Stimulated activated CD8-positive, alpha-beta memory T cell treated with anti-CD3 and anti-CD28 coated beads, Interleukin-7, amount 100 ng/mL, for 4 hours (primary cell): ENCODE measurements at places on chromosomes 6 and 20.

DNA sequence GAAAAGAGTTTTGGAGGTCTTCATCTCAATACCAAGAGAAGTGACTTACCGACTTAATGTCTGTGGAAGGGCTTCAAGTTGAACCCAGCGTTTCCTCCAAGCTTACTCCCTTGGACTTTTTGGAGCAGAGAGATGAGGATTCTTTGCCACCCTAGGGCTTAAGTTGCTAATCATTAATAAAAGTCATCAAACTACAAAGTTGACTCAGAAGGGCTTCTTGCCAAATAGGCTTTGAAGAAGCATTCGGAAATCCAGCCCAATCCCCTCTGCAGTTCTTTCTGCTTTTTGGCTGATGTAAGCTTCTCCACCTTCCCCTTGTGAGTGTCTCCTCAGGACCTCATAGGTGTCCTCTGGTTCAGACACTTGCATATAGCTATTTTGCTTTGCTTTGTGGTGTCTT is at the start of gene SLC17A3:
Gene SLC17A3, minus strand, starts transcription at position 126 of the 400 bp plus-strand sequence. CDS start 5,856 bp downstream, outside the sequence.
- DNase-seq = no peak

DNA sequence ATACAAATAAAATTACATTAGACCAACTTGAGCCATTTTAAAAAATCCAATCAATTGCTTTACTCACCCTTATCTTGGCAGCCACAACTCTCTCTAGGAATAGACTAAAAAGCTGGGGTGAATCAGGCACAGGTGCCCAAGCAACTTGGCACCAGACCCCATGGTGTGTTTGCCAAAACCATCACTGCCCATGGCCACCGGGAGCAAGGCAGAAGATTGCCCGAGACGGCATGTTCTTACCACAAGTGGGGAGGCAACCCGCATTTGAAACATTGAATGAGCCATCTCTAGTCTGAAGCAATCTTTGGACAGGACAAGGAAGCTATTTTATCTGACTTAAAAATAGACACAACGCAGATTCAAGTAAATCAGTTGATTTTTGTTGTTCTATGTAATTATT is 69.0 kb downstream of the SMLR1 start:
- no peak for DNase-seq

DNA sequence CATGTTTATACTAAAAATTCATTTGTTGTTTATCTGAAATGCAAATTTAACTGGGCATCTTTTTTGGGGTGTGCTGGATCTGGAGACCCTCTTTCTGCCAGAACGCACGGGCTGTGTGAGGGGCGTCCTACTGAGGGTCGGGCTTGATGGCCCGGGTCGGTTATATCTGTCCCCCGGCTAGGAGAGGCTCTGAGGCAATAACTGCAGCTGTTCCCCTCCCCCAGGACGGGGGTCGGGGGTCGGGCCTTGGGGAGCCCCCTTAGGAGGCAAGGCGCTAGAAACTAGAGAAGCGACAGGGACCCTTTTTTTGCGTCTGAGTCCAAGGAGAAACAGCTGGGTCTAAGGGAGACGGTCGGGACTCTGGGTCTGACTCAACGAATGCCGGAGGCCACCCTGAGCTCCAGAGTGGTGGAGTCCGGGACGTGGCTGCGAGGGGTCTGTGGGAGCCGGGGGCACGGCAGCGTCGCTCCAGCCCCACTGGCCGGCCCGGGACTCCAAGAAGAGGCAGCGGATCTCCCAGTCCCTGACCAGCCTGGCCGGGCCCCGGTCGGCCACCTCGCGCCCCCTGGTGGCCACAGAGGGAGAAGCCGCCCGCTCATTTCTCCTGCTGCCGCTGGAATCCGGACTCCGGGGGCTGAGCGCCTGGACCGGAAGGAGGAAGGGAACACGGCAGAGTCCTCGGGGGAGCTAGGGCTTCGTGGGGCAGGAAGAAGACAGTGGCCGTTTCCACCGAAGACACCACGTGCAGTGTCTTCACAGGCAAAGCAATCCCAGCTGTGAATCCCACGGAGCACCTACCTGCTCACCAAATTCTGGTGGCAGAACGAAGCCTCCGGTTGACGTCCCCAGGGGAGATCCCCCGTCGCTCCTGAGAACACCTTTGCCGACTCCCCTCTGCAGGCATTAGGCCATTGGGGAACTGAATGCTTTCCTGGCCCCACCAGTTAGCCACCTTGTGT is 24.0 kb upstream of the SCML4 start:
- peak; percentile 62 for DNase-seq

- DNase-seq = no peak
These were observed 329.8 kb upstream of the SOX4 start for GRCh38 chr6:21263531-21264287.

GRCh38 chr6:41642090-41642959 is 4.1 kb downstream of the MDFI start:
- DNase-seq = no peak

GRCh38 chr6:37506479-37506878 is 6.8 kb upstream of the CCDC167 start:
- DNase-seq = no peak

DNA sequence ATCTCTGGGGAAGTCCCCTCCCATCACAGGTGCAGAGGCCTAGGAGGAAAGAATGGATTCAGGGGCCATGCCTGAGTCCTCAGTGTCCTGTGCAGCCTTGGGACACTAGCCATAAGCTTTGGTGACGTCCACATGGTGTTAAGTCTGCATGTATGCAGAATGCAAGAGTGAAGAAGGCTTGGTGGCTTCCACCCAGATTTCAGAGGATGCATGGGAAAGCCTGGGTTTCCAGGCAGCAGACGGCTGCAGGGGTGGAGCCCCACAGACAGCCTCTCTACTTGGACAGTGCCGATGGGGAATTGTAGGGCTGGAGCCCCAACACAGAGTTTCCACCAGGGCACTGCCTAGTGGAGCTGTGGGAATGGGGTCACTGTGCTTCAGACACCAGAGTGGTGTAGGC is 117.1 kb upstream of the NRN1 start:
- DNase-seq = no peak

DNA sequence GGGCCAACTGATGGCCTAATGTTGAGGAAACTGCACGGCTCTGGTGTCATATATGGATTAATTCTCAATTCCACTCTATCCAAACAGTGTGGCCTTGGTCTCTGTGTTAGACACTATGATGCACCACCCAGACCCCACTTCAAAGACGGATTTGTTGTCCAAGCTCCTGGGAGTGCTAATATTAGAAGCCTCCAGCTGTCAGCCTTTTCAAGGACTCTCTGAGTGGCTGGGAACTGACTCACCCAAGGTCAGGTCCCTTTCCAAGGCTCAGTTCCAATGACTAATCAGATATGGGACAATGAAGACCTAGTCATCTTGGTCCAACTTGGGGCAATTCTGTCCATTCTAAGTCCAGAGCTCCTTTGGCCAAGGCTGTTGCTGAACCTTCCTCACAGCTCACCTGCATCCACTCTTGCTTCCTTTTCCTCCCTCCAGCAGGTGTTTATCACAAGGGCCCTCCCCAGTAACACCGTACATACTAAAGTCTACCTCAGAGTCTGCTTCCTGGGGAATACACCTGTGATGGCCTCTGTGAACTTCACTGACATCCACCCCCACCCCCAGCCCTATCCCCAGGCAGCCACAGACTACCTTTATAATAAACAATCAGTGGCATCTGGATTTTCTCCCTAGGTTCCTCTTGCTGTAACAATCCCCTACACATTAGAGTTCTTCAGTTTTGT is 7.2 kb upstream of the IL20RA start:
- DNase-seq = no peak

DNA sequence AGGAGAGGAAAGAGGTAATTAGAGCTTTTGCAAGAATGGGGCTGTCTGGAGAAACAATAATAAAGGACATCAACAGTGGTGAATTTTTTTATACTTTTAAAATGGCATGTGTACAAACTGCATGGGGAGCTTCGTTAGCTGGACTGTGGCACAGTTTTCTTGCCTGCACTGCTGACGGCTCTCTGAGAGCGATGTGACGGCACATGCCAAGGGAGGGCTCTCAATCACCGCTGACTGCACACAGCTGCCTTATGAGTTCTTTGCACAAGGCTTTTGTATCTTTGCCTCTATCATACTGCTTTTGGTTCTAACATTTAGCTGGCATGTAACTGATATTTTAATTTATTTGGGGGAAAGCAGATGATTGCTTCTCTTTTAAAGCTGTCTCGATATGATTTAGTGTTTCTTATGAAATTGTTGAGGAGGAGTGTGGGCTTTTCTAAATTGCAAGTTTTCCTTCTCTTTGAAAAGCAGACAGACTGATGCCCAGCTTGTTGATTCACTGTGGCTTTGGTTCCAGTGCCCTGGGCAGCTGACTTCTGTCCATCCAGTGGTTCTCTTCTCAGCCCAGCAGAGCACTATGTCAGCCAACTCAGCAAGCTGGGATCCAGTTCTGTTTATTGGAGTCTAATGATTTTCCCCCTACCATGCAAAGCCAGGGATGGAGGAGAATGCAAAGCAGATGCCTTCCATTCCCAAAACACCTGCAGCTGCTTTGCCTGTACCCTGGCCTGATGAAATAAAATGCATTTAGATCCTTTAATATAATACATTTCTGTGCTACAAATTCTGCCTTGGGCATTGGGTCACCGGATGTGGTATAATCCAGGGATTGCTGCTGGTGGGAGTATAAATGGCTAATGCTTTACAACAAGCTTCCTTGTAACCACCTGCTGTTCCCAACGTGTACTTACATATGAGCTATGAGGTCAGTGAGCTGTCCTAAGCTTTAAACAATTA is 323.9 kb downstream of the ZFAND3 start:
- DNase-seq = no peak

DNA sequence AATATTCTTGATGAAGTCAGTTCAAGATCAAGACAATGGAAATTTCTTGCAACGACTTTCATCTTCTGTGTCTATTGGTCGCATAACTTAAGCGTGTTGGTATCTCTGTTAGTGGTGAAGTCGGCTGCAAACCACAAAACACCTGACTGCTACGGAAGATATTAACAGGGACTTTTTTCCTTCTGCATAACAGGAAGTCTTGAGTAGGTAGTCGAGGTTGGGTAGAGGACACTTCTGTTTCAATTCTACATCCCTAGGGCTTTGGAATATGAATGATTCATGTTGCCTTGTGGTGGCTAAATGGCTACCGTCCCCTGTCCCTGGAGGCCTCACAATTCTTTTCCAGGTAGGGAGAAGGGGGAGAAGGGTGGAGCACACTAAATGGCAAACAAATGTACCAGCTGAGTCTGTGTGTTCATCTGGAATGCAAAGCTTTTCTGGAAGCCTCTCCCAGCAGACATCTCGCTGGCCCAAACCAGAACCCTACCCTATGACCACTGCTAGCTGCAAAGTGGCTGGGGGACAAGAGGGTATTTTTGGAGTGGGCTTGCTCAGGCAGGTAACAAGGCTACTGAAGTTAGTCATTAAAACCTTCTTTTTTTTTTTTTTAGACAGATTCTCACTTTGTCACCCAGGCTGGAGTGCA is 34.6 kb upstream of the NKX2-2 start:
- DNase-seq = peak; percentile 21

GRCh38 chr6:7821426-7821825 is 89.2 kb downstream of the TXNDC5 start:
- DNase-seq = no peak

- no peak for DNase-seq
These were observed 4.8 kb upstream of the BCAS4 start for GRCh38 chr20:50789968-50790650.

DNA sequence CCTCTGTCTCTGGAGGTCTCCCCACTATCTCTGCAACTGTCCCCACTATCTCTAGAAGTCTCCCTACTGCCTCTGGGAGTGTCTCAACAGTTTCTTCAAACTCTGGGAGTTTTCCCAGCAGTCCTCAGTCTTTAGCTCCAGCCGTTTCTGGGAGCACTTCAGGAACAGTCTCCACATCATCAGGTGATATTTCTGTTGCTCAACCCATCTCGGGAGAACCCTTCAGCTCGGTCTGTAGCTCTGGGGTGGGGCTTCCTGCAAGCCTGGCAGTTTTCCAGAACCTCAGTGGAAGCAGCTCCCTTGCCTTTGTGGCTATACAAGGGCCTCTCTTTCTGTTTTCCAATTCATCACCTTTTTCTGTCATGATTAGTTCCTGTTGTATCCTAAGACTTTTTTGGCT is 3.0 kb upstream of the SFTA2 start:
- DNase-seq = no peak

GRCh38 chr20:16939051-16939450 is 190.9 kb downstream of the OTOR start:
- DNase-seq = no peak

GRCh38 chr20:41334443-41335421 is 5.9 kb upstream of the LPIN3 start:
- DNase-seq = no peak

- no peak for DNase-seq
These were observed 66.7 kb downstream of the AGPAT4 start for GRCh38 chr6:161207200-161207599.

- DNase-seq = no peak
These were observed 197.7 kb downstream of the SMOC2 start for GRCh38 chr6:168638468-168639271.

GRCh38 chr20:34165018-34165619 is 53.1 kb upstream of the EIF2S2 start:
- no peak for DNase-seq

DNA sequence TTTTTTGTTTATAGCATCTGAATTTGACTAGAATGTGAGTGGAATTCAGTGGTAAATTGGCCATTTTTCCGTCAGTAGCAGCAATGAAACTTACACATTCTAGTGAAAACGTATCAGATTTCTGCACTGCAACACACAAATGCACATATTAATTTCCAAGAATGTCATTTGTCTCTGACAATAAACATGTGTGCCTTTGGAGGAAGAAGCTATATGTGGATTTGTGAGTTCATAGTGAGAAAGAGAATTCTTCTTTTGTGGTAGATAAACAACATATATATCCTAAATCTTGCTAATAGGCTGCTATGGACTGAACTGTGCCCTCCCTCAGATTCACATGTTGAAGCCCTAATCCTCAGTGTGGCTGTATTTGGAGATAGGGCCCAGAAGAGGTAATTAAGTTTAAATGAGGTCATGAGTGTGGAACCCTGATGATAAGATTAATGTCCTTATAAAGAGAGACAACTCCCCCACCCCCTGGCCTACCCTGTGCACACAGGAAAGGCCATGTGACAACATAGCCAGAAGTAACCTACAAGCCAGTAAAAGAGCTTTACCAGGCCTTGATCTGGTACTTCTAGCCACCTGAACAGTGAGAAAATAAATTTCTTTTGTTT is 200.2 kb upstream of the EYA4 start:
- no peak for DNase-seq

DNA sequence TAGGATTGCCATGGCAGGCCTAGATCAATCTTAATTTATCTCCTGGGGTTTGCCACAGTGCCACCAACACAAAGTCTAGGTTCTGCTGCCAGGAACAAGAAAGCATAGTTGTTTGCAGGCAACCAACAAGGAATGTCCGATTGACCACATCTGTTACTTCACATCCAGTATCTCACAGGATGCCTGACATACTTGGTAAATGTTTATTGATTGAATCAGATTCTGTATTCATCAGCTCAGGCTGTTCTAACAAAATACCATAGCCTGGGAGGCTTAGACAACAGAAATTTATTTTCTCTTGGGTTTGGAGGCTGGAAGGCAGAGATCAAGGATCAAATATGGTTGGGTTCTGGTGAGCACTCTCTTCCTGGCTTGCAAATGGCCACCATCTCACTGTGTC is 26.3 kb upstream of the MC3R start:
- no peak for DNase-seq

GRCh38 chr6:149483849-149484655 is 762 bp downstream of the ZC3H12D start:
- DNase-seq = no peak
